A549 (cell line): ENCODE measurements at places on chromosomes 2 and 18.

- no peak for DNase-seq
These were observed 118.4 kb upstream of the TMEM18 start for GRCh38 chr2:795531-796041.

DNA sequence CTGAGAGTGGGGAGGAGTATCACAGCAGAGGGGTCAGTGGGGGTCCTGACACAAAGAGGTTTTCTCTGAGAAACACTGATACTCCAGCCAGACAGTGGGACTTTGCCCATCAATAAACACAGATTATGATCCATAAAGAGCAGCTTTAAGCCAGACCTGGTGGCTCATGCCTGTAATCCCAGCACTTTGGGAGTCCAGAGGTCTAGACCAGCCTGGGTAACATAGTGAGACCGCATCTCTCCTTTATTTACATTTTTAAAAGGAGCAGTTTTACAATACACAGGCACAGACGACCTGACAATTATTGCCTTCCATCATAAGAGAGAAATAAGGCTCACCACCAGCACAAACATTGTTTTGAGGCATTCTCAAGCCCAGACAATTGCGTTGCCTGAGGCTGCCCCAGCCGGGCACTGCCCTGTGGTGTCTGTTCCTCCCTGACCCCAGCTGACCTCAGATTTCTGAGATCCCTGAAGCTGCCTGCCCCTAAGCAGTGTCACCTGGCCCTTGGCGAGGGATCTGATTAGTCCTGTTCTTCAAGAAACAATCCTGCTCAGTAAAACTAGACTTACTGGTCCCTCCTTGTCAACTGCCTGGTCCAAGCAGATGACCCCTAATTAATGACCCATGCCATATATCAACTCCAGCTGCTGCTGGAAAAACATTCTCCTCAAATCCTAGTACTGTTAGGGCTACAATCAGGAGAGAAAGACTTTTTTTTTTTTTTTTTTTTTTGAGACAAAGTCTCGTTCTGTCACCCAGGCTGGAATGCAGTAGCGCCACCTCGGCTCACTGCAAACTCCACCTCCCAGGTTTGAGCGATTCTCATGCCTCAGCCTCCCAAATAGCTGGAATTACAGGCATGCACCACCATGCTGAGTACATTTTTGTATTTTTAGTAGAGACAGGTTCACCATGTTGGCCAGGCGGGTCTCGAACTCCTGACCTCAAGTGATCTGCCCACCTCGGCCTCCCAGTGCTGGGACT is 59.4 kb upstream of the SOS1 start:
- DNase-seq: no peak

DNA sequence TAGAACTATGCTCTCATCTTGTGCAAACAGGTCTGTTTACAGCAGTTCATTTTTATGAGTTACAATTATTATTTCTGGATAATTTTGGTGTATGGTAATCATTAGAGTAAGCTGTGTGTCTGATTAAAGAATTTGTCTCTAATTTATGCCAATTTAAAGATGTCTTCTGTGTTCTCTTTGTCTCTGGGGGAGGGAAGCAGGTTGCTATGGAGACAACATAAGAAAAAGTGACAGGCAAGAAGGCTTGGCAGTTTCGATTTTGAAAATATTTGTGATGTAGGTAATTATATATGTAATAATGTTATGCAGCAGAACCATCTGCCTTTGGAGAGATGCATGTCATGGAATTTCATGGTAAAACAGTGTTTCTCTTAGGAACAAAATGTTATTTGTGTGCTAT is 78.2 kb downstream of the SH3RF3 start:
- DNase-seq: no peak

DNA sequence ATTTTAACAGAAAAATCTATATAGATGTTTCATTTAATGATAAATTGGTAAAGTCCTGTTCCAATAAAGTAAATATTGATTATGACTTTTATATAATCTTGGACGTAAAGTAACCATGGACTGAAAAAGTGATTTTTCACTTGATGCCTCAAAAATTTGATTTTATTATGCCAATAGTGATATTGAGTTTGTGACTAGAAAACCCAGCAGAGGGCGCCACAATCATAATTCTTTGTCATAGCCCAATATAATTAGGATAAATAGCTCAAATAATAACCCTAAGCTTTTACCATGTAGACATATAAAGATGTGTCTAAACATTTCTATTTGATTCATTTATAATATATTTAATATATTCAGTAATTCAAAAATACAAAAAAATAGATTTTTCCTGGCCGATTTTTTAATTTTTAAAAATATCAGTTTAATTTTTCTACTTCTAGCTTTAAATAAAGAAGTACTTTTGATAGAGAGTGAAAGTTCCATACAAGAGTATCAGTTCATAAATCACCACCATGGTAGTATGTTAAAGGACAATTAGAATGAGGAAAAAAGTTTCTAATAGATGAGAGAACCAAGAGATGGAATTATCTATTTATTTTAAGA is 30.7 kb downstream of the CAMKMT start:
- peak; percentile 35 for DNase-seq

GRCh38 chr2:73333564-73333963 is 40.2 kb upstream of the EGR4 start:
- no peak for DNase-seq

DNA sequence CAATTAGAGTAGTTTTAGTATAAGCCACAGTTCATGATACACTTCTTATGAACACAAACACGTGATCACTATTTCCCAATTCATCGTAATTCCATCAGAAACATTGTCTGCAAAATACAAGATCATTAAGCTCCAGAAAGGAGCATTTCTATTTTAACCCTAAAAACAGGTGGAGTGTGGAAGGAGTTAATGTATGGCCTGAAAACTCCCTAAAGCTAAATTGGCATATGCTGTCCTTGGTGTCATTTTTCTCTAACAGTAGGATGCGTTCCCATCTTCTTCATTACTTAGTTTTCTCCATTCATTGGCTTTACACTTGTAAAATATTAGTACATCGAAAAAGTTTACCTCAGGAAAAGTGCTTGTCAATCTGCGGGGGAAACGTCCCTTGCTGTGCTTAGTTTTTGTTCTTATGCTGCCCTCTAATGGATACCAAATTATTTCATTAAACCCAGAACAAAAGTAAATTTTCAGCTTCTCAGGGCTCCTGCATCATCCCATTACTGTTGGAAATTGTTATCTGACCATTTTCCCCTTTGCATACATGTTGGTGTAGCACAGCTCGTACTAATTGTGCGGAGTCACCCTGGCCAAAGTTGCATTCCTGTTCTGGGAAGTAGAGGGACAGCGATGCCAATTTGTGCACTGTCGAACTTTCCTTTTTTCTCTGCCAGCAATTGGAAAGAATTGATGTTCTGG is 153.4 kb downstream of the GPD2 start:
- peak; percentile 67 for DNase-seq
